ENCODE measurements at places on chromosomes 3 and 15. TPM values are rescaled to one million over a fixed set of nuclear protein-coding genes. Genes with fewer than 3 reads are reported as not detected.

The TMIE gene
- total RNA-seq = under 0.01 TPM

The TNNC1 gene
- total RNA-seq = 0.36 TPM

The ROPN1B gene
- total RNA-seq = not detected

The CLDN18 gene
- not detected for total RNA-seq

The GRK7 gene
- total RNA-seq = not detected

The AGTR1 gene
- total RNA-seq = 13.3 TPM

All from osteoblast (primary cell).